Fibroblast of skin of abdomen (primary cell): ENCODE measurements at places on chromosomes 7 and 10.

DNA sequence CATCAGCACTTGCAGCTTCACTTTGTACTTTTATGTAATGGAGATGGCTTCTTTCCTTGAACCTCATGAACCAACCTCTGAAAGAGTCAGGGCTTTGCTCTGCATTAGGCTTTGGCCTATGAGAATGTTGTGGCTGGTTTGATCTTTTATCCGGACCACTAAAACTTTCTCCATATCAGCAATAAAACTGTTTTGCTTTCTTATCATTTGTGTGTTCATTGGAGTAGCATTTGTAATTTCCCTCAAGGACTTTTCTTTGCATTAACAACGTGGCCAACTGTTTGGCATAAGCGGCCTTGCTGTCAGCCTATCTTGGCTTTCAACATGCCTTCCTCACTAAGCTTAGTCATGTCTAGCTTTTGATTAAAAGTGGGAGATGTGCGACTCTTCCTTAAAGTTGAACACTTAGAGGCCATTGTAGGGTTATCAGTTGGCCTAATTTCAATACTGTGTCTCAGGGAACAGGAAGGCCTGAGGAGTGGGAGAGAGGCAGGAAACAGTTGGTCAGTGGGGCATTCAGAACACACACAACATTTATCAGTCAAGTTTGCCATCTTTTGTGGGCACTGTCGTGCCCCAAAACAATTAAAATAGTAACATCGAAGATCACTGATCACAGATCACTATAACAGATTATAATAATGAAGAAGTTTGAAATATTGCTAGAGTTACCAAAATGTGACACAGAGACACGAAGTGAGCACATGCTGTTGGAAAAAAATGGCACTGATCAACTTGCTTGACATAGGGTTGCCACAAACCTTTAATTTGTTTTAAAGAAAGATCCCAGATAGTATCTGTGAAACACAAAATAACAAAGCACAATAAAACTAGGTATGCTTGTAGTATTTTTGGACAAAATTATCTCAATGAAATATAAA is 64.7 kb downstream of the NRF1 start:
- no peak for DNase-seq

DNA sequence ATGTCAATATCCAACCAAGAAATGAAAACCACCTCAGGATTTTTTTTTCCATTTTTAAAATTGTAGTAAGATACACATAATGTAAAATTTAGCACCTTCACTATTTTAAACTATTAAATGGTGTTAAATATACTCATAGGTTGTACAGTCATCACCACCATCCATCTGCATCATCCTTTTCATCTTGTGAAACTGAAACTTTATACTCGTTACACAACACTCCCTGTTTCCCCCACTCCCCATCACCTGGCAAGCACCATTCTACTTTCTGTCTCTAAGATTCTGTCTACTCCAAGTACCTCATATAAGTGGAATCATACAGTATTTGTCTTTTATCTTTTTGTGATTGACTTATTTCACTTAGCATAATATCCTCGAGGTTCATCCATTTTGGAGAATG is 335.2 kb upstream of the NPSR1 start:
- DNase-seq: no peak

GRCh38 chr7:23277359-23277989 is 21.7 kb upstream of the MALSU1 start:
- DNase-seq: peak; percentile 63

GRCh38 chr7:155796381-155797261 is 15.6 kb downstream of the SHH start:
- no peak for DNase-seq

DNA sequence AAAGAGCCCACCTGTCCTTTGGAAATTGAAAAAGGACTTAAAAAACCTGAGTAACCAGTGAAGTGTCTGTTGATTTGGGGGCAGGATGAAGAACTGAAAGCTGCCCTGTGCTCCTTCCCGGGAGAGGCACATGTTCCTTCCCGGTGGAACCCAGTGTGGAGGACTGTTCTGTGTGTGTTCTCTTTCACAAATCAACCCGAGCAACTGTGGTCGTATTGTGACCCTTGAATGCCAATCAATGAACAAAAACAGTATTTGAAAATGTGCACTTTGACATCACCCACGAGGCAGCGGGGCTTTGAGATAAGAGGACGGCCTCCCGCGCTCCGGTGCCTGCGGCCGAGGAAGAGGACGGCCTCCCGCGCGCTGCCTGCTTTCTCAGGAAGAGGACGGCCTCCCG is 139.0 kb downstream of the VIPR2 start:
- DNase-seq: no peak

DNA sequence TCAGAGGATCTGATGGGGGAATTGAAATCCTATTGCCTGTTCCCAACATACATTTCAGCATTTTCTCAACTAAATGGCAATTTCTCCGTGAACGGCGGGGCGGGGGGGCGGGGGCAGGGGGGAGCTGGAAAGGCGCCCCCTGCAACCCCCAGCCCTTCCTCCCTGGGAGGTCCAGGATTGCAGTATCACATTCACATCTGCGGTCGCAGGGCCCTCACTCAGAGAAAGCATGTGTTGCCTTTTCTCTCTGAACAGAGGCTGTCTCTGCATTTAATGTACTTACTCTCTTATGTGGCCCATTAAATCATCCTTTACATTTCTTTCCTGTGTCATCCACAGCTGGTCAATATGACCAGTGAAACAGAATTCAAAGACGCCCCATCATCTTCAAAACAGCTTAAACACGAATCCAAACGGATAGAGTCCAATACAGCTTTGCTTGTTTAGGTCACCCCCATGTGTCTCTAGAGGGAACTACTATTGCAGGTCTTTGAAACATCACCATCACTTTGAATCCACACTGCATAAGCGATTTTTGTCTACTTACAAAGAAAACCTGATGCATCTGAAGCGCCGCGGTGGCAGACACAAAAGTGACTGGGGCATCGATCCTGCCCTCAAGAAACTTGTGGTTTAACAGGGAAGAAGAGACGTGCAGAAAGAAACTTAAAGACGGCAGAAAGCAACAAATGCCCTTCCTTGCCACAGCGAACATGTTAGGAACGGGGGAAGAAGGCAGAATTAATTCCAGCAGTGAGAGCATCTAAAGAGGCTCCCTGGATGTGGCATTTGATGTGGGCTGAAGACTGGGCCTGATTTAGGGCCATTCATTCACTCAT is 17.0 kb upstream of the ECHDC3 start:
- peak; percentile 70 for DNase-seq

GRCh38 chr10:15387021-15387420 is 15.9 kb upstream of the FAM171A1 start:
- no peak for DNase-seq

DNA sequence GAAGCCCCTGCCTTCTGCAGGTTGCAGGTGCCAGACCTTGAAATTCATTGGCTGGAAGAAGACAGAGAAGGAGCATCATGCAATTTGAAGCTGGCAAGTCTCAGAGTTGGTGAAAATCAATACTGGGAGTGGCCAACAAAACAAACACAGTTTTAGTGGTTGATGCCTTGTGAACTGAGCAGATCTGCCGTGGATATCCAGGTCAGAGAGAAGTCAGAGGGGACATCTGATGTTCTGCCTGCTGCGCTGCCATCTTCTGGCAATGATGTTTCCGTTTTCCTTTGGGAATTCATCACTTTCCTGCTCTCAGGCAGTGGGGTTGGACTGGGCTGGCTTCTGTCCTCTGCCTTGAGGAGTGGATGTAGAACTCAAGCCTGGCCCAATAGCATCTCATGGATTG is 132.0 kb downstream of the RPS24 start:
- no peak for DNase-seq

DNA sequence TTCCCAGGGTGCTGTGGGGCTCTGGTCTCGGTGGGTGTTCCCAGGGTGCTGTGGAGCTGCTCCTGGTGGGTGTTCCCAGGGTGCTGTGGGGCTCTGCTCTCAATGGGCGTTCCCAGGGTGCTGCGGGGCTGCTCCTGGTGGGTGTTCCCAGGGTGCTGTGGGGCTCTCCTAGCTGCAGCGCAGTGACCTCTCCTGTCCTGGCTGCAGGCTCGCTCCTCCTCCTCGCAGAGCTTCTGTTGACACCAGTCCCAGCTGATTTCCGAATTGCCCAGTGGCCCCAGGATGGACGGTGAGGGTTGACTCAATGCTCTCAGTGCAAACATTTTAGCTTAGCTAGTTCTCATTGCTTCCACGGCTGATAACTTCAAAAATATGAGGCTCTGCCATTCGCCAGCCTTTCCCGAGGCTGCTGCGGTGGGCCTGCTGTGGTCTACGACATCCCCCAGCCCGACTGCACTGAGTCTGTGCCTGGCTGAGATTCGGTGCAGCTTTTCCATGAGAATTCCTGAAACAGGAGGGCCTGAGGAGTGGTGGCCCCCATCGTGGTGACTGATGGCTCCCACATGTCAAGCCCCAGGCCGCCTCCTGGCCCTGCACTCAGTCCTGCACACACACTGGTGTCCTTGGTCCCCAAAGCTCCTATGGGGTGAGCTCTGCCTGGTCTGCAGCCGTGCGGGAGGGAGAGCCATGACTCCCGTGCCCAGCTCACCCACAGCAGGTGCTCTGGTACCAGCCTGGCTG is 58.3 kb upstream of the NKX6-2 start:
- no peak for DNase-seq

- no peak for DNase-seq
Observed at GRCh38 chr10:131750171-131750895, 150.5 kb upstream of the PPP2R2D start.

GRCh38 chr7:128068785-128069184 is 37.5 kb upstream of the LRRC4 start:
- DNase-seq: no peak

- peak; percentile 33 for DNase-seq
Observed at GRCh38 chr7:69893906-69894305, 295.6 kb downstream of the AUTS2 start.

DNA sequence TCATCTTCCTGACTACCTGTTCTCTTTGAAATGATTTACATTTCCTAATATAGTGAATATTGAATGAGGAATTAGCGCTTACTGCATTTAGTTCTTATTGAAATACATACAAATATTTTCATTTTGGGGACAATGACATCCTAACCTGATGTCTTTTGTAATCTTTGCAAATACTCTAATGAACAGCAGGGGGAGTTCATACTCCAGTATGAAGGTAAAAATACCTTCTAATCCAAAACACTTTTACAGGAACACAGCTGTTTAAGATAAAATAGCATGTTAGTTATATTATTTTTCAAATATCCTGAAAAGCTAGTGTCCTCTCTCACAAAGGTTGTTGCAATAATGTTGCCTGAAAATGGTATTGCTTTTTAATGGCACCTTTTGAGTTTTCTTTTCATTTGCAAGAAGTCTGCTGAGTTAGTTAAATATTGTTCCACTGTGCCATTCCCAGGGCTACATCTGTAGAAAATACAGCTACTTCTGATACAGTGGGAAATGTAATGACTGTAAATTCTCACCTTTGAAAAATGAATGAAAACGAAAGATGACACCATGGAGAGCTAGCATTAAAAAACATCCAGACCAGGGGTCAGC is 400.0 kb downstream of the PHF14 start:
- no peak for DNase-seq

GRCh38 chr7:137986252-137987017 is 15.5 kb downstream of the CREB3L2 start:
- DNase-seq: peak; percentile 70

- peak; percentile 57 for DNase-seq
Observed at GRCh38 chr7:27128034-27128433, 2.5 kb downstream of the HOXA4 start.

DNA sequence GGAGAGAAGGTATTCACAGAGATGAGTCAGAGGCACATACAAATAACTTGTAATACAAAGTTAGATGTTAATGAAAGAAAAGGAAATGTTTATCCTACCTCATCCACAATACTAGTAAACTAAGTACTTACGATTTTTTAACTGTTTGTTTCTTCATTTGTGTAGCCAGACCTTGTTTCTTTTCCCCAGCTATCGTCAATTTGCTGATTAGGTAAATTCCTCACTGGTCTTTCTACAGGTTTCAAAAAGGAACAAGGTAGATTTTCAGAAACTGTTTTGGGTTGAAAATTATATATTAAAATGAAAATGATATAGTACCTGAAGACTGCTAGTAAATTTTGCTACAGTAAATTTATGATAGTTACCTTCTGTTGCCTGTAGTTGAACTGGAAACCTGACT is 56.6 kb downstream of the PON1 start:
- DNase-seq: no peak

DNA sequence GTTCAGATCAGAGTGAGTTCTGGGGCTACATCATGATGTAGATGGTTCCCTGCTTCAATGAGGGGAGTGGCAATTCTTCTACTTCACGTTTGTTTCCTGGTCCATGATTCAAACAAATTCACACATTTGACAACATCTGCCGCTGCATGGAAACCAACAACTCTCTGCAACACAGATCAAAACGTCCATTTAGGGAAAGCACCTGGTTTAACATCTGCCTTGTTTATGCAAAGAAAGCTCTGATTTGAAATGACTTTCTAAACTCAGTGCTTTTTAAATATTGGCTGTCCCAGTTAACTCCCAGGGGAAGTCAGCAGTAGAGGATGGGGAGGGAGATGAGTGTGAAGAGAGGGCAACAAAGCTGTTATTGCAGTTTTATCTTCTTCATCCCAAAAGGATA is 93.8 kb downstream of the GAD2 start:
- no peak for DNase-seq

- peak; percentile 83 for DNase-seq
Observed at GRCh38 chr7:47461161-47461560, 120.8 kb downstream of the TNS3 start.

DNA sequence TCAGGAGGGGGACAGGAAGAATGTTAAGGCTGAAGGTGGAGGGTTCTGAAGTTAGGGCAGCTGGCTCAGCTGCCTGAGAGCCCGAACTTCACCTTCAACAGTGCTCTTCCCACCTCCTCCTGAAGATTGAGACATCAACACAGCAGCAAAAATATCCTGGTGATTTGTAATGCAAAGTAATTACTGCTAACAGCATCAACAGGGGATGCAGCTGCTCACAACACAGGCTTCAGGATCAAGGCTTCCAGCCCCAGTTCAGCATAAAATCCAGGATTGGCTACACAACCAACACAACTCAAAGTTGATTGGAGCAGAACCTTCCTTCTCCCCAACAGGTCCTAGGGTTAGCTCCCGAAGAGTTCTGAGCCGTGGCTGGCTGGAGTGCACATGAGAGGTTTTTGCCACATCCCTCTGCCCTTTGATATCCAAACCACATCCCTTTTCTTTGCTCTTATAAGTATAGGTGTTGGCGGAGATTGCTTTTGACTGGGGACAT is 242.4 kb downstream of the KIAA1217 start:
- no peak for DNase-seq

- DNase-seq: no peak
Observed at GRCh38 chr10:22229802-22230157, 12.0 kb upstream of the EBLN1 start.

GRCh38 chr10:72353028-72353964 is 1.4 kb downstream of the DNAJB12 start:
- peak; percentile 29 for DNase-seq

GRCh38 chr7:158001003-158001402 is 586.6 kb downstream of the PTPRN2 start:
- DNase-seq: no peak

DNA sequence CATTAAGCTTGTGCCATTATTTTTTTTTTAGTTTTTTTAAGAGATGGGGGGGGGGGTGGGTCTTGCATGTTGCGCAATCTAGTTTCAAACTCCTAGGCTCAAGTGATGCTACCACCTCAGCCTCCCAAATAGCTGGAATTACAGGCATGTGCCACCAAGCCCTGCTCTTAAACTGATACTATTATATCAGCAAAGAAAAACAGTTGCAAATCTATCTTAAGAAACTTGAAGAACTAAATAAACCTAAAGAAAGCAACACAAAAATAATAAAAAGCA is 47.5 kb downstream of the BRAF start:
- DNase-seq: no peak

- no peak for DNase-seq
Observed at GRCh38 chr10:112841549-112841948, 108.5 kb upstream of the TCF7L2 start.

- DNase-seq: peak; percentile 2
Observed at GRCh38 chr7:99679032-99679399, 780 bp downstream of the CYP3A5 start.
